ENCODE measurements at places on chromosomes 3 and 15. TPM values are rescaled to one million over a fixed set of nuclear protein-coding genes. Genes with fewer than 3 reads are reported as not detected.

DNA sequence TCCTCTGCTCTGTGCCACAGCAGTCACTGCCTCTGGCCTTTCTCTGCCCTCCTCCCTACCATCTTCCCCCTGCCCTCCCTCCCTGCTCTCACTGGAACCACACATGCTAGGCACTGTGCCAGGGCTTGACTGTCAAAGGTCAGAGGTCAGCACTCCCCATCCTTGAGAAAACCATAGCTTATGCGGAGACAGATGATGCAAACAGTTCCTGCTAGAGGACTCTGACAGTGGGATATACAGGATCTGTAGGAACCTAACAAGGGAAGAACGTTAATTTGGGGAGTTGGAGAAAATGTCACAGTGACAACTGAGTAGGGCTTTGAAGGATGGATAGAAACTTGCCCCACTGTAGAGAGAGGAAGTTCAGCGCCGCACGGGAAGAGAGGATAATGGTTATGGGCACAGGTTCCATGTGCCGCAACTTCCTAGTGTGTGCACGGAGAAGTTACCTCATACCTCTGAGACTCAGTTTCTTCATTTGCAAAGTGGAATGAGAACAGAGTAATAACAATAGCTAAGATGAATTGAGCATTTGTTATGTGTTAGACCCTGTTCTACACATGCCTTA is 29.3 kb upstream of the XYLB start:
- no peak for DNase-seq

DNA sequence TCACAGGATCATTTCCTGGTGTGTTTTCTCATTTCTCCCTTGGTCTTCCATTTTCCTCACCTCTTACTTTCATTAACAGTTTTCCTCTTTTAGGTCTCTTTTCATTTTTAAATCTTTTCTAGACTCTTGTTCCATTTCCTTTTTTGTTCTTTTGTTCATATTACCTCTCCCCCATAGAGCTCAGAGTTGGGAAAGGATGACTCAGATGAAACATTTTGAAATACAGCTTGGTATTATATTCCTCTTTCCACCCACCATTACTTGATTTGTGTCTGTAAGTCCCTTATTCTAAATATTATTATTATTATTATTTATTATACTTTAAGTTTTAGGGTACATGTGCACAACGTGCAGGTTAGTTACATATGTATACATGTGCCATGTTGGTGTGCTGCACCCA is 153.1 kb downstream of the VGLL3 start:
- no peak for DNase-seq

DNA sequence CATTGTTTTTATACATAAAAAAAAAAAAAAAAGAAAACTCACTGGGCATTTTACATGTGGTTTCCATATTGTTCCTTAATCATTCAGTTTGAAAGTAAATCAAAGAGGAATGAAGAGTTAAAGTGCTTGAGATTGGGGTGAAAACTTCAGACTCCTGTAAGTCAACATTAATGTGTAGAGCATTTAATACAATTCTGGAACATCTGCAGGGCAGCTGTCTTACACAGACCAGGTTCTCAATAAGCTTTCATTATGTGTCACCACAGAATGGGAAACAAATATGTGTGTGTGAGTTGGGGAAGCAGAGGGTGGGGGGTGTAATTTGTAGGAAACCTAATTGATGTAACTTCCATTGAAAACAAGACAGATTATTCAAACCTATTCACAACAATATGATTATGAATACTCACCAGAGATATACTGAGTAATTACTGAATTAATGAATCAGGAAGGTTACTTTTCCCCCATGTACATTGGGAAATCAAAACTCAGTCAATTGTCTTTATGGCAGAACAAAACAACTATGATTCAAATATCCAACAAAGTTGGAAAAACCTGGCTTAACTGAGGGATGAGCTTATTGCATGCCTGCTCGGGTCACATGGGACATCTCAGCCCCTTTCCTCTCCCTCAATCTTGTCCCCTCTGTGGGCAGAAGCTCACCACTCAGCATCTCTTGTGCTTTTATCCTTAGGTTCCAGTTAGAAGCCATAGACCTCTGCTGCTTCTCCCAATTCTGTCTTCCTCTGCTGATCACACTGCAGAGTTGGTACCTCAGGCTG is 281.2 kb upstream of the THBS1 start:
- DNase-seq: no peak

- DNase-seq: no peak
Observed at GRCh38 chr3:155334914-155335723, 41.6 kb upstream of the STRIT1 start.

AGTR1 gene
- 5.4 TPM for total RNA-seq

- DNase-seq: no peak
Observed at GRCh38 chr15:34869110-34869509, 73.8 kb upstream of the ACTC1 start.

MESP2 gene
- total RNA-seq: 1.0 TPM

DNA sequence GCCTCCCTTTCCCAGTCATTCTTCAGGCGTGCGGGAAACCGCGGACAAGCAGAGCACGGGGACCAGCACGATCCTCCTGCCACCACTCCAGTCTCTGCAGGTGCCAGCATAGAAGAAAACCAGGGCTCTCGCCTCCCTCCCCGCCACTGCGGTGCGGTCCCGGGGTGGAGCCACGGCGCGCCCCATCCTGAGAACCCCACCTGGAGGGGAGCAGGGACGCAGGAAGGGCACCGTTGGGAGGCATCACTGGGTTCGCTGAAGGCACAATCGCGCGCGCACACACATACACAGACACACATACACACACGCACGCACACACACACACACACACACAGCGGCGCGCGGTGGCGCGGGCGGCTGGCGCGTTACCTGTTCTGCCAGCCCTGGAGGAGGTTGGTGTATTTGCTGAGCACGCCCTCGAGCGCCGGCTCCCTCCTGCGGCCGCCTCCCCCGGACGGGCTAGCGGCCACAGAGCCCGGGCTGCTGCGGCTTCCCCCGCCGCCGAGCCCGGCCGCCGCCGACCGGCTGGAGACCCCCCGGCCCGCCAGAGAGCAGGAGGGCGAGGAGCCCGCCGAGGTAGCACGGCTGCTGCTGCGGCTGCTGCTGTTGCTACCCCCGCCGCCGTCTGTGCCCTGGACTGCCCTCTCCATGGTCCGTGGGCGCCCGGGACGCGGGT is 394 bp downstream of the OSBPL10 start:
- DNase-seq: peak; percentile 76

SNURF gene
- 3.7 TPM for total RNA-seq

TTBK2 gene
- total RNA-seq: 12.3 TPM

PGBD4 gene
- total RNA-seq: 1.4 TPM
